BE2C (cell line): ENCODE measurements at places on chromosomes 5 and 9.

DNA sequence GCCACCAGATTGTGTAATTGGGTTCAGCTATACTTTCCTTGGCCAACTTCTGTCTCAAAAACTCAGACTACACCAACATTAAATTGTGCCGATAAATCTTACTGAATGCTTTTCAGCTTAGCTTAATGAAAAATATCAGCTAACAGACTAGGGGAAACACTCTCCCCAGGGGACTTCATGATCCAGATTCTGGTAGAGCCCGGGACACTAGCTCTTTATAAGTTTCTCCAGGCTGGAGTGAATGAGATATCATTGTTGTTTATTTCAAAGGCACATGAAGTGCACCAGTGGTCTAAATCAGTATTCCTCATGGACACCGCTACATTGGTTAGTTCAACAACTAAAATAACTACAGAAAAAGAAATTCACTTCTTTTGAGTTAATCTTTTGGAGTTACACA, 10.5 kb upstream of the LHFPL2 start:
- no peak for DNase-seq

GRCh38 chr9:106868565-106868964, 5.6 kb downstream of the ZNF462 start:
- DNase-seq: no peak

DNA sequence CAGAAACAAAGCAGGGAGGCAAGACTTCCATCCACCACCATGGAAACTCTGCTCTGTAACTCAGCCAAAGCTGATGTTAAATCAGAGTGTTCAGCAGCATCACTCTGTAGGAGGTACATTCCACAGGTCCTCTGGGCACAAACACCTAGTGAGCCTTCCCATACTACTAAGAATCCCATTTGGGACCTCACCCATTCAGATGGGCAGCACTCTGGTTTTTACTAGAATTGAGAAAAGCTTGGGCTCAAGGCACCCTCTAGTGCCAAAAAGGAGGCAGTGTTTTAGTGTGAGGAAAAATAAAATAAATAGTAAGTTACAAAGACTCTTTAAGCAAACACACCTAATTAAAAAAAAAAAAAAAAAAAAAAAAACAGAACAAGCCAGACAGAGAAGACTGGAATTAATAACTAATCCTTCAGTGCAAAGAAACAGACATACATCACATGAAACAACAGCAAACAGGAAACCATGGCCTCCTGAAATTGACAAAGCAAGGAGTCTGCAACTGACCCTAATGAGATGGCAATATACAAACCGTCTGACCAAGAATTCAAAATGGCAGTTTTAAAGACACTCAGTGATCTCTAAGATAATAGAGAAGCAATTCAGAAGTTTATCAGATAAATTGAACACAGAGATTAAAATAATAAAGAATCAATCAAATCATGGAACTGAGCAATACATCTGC, 159.5 kb downstream of the GNA14 start:
- DNase-seq: peak; percentile 18

GRCh38 chr5:40165789-40166728, 513.7 kb upstream of the PTGER4 start:
- DNase-seq: no peak

GRCh38 chr9:27355166-27355565, 58.2 kb upstream of the EQTN start:
- no peak for DNase-seq

DNA sequence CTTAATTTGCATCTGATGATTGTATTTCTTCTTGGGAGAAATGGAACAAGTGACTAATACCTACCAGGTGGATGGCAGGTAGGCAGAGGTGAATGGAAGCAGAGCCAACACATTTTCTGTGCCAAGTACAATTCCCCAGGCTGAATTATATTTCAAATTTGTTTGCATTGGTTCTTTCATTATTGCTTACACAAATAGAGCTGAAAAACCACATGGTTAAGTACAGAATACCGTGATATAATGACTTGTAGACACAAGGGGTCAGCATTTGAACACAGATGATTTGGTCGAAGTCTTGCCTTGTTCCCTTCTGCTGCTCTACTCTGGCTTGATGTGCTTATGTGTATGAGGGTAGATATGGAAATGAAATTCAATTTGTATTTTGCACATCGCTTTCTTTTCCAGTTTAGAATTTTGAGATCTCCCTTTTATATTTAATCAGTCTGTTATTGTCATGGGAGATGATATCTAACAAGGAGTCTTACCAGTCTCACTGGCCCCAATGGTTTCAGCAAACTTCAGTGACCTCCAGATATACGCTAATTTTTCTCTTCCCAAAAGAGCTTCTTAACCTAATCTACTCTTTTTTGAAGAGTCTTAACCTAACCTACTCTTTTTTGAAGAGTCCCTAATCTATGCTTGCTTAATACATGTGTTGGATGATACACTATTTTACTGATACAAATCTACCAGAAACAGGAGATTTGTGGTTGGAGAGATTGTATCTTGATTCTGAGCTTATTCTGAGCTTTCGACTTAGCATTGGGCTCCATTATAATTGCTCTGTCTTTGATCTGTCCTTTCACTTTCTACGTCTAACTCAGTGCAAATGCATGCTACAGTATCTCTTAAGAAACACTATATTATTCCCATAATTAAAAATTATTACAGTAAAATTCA, 88.1 kb downstream of the PCSK1 start:
- peak; percentile 38 for DNase-seq

DNA sequence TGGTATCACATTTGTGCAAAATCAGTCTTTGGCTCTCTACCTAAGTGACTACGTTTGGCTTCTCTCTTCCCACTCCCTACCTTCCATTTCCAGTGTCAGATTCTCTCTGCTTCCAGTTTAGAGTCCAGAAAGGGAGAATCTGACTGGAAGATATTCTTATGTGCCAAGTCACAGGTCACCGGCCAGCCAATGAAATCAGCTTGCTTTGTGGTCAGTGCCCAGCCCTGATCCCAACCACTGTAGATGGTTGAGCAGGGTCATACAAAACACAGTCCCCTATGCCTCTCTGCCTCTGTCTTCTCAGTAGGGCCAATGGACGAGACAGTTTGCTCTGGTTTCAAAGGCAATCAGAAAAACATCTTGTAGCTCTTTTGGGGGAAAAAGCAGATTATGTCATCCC, 15.6 kb upstream of the EPB41L4B start:
- no peak for DNase-seq

DNA sequence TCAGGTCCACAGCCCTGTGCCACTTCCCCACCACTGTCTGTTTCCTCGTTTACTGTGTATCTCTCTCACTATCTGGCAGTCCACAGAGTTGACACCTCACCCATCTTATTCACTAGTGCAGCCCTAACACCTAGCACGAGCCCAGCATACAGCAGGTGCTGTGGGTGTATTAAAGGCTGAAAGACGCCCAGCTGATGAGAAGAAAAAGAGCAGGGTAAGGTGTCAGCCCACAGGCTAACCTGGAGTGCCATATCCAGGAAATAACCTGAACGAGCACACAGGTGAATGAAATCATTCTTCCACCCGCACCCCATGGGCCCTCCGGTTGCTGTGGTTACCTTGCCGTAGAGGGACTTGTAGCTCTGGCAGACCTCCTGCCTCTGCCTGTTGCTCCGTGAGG, 18.6 kb downstream of the ANXA6 start:
- no peak for DNase-seq

DNA sequence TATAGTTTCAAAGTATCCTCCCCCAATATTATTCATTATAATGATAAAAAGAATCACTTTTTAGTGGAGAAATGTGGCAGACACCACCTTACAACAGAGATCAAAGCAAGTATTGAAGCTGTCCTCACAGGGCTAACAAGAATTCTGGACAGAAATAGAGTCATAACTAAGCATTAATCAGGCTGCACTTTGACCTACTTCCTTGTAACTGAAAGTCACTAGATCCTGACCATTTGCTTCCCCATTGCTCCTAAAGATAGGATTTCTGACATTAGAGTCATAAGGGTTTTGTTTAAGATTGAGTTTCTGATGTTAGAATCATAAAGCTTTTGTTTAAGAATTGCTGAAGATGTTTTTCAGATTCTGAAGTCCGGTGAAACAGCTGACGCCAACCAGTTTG, 159.7 kb downstream of the ATP10B start:
- DNase-seq: no peak

- DNase-seq: no peak
Observed at GRCh38 chr9:93620041-93620506, 43.7 kb downstream of the PHF2 start.

DNA sequence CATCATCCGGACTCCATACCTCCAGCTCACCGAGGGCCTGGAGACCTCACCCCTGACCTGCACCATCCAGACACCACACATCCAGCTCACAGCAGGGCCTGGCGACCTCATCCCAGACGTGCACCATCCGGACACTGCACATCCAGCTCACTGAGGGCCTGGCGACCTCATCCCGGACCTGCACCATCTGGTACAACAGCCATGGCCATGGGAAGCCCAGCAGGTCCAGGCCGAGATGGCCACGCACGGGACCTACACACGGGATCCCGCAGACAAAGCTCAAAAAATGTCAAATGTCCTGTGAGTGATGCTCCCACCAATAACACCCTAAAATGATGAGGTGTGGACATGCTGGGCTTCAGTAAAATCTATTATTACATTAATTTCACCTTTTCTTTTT, 9.7 kb downstream of the TERT start:
- DNase-seq: no peak

GRCh38 chr5:41214182-41214581, 850 bp upstream of the C6 start:
- no peak for DNase-seq

DNA sequence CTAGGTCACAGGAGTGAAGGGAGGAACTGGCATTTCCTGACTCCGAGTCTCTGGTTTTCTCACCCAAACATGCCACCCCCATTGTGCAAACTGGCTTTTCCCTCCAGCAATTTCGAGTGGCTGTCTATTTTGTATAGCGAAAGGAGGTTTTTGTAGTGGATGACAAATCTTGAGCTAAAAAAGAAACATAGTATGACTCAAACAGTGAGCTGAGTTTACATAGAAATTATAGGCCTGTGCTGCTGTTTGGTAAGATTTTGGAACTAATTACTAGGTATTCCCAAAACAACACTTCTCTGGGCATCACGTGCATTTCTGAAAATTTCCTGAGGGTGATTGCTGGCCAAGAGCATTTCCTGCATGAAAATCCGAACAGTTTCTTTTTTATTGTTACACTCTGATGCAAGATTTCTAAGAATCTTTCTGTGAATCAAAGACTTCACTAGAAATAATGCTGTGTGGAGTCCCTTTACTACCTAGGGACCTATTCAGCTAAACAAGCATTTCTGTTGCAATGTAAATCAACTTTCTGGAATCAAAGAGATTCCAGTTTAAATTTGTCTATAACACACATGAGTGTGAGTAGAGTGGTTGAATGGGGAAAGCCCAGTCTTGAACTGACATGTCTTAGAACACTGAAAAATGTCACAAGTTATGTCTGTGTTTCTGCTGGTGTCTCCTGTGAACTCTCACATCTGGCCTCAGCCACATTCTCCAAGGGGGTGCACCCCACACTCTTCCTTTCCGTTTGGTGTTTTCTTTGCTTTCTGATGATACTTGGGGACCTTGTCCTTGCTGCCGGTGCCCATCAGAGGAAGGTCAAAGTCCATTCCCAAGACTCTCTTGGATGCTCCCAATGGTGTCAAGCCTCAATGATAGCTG, 33.3 kb upstream of the DAPK1 start:
- DNase-seq: no peak

GRCh38 chr5:83924171-83924570, 203.5 kb upstream of the HAPLN1 start:
- no peak for DNase-seq

GRCh38 chr9:86347991-86348390, 6.2 kb downstream of the TUT7 start:
- DNase-seq: no peak

- DNase-seq: no peak
Observed at GRCh38 chr5:80703291-80703690, 48.5 kb upstream of the DHFR start.

- DNase-seq: no peak
Observed at GRCh38 chr9:7500521-7500920, 299.1 kb downstream of the DMAC1 start.

DNA sequence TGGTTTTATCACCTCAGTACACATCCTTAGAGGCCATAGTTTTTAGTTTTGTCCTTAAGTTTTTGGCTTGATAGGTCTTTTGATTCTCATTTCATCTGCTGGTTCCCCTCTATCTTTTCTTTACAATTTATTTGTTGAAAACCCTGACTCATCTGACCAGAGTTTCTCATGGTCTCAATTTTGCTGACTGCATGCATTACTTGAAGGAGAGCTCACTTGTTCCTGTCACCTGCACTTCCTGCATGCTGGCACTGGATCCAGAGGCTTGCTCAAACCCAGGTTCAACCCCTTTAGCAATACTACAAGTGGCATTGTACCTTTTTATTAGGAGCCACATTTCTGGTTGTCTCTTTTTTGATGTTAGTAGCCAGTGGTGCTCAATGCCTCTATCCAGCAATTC, 26.7 kb downstream of the FBXO10 start:
- no peak for DNase-seq

- no peak for DNase-seq
Observed at GRCh38 chr9:127099664-127100063, 22.8 kb downstream of the ANGPTL2 start.

GRCh38 chr5:118924006-118924389, 64.3 kb downstream of the DTWD2 start:
- DNase-seq: no peak

DNA sequence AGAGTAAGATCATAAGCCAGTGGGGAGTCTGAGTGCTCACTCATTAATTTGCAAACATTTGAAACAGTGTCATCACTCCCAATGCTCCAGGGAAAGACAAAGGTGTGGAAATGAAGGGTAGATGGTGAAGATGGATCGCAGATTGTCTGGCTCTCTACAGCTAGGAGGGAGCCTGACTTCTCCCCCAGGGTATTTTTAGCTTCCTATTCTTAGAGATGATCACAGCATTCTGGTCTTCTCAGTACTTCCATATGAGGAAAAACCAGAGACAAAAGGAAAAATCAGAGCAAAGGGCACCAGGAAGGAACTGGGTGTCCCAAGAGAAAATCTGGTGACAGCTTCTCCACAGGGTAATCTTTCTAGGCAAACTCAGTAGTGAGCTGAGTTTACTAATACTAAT, 401.9 kb upstream of the GRIA1 start:
- DNase-seq: no peak

- DNase-seq: no peak
Observed at GRCh38 chr9:107994648-107995047, 505.1 kb upstream of the KLF4 start.

DNA sequence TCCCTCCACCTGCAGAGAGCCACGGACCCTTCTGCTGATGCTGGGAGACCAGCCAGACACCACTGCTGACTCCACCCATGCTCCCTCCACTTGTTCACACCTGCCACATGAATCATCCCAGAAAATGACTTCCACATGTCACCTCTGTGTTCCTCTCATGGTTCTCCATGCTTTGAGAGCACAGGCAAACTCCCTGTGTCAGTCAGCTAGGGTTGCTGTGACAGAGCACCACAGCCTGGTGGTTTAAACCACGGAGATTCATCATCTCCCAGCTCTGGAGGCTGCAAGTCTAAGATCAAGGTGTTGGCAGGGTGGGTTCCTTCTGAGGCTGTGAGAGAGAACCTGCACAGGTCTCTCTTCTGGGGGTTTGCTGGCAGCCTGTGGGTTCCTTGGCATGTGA, 381.4 kb downstream of the GADD45G start:
- no peak for DNase-seq
